WTC11 (cell line): ENCODE measurements at places on chromosomes 6 and 20.

DNA sequence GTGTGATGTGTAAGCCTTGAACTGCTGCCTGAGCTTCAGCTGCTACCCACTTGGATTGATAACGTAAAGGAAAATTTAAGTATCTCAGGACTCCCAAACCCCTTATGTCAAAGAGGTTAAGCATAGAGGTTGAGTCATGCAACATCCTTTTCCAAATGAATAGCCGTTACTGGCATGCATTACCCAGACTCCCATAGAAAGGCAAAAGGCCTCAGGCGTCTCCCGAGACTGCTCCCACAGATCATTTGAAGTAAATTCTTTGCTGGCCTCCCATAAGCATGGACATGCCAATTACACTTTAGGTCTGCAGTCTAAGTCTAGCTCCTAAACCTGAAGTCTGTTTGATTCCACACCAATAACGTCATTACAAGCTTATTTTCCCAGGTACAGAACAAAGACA is 14.7 kb downstream of the IPCEF1 start:
- peaks cover 40% of the 10 kb centered on the region for H3K4me1 ChIP-seq
- no peak for DNase-seq
- H3K27me3 ChIP-seq, result no peaks in the 10 kb centered on the region; the same call in 1 of the 2 replicates
- H3K4me3 ChIP-seq, result no peak overlapping the region

DNA sequence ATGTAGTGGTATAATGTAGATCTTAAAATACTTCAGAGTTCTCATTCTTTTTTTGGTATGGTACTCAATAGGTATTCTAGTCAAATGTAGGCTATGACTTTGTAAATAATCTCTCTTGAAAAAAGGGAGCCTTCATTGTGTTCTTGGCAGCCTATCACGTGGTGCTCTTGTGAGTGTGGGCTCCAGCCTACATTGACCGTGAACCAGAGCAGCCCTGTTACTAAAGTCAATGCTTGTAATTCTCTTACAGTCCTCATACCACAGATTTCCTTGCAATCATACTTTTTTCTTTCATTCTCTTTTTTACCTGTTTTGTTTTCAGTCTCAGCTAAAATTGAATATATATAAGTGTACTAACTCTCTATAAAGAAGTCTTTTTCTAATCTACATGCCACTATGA is 31.1 kb downstream of the ARID1B start:
- no peak overlapping the region for H3K4me3 ChIP-seq
- no peaks in the 10 kb centered on the region for H3K27me3 ChIP-seq
- H3K36me3 ChIP-seq, result peaks cover 9% of the 10 kb centered on the region
- DNase-seq, result no peak
- peaks cover 65% of the 10 kb centered on the region for H3K4me1 ChIP-seq

GRCh38 chr6:27630727-27631608 is 158.1 kb upstream of the ZNF184 start:
- peak overlapping the region; percentile 96 for H3K27ac ChIP-seq
- 0 out of 2 replicates have a peak, but pooled peaks cover 3% of the 10 kb centered on the region for H3K36me3 ChIP-seq
- peak overlapping the region; percentile 98 for H3K4me3 ChIP-seq
- H3K27me3 ChIP-seq, result peaks cover 67% of the 10 kb centered on the region
- H3K4me1 ChIP-seq, result peaks cover 6% of the 10 kb centered on the region

- no peak overlapping the region for H3K4me3 ChIP-seq
- peak overlapping the region; percentile 77 for H3K27ac ChIP-seq
- peaks cover 24% of the 10 kb centered on the region for H3K4me1 ChIP-seq
- H3K27me3 ChIP-seq, result no peaks in the 10 kb centered on the region
Measured at GRCh38 chr6:157741948-157742556, 81.0 kb upstream of the SNX9 start.

GRCh38 chr6:111564482-111564945 is 41.2 kb downstream of the TRAF3IP2 start:
- no peak for DNase-seq
- H3K4me3 ChIP-seq, result no peak overlapping the region
- H3K4me1 ChIP-seq, result peaks cover 9% of the 10 kb centered on the region
- peaks cover 41% of the 10 kb centered on the region for H3K36me3 ChIP-seq
- H3K27ac ChIP-seq, result no peak overlapping the region

DNA sequence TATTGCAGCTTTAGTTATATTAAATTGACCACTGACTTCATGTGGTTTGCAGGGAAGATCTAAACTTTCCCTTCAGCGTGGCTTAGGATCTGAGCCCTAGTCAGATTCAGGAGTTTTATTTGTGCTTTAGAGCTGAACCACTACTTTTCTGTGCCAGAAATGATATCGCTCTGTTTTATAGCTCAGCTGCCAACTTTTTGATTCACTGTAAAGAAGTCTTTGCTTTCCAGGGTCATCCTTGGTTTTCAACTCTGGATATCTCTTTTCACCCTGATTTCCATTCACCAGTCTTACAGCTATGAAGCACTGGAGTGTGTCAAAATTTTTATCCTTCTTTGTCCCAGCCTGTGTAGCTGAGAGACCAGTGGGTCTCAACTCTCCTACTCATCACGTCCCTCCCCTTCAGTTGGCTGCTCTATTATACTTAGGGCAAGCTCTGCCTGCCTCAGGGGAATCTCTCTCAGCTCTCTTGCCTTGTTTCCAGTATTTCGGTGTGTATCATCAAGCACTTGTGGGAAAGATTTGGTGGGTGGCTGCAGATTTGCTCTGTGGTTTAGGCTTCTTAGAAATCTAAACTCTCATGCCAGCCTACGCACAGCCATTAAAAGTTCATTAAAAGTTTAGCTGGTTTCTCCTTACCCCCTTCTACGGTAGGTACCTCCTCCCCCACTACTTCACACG is 425.5 kb downstream of the TENT5A start:
- no peak for DNase-seq
- no peak overlapping the region for H3K4me3 ChIP-seq
- H3K4me1 ChIP-seq, result no peaks in the 10 kb centered on the region
- no peak overlapping the region for H3K27ac ChIP-seq
- H3K36me3 ChIP-seq, result no peaks in the 10 kb centered on the region

DNA sequence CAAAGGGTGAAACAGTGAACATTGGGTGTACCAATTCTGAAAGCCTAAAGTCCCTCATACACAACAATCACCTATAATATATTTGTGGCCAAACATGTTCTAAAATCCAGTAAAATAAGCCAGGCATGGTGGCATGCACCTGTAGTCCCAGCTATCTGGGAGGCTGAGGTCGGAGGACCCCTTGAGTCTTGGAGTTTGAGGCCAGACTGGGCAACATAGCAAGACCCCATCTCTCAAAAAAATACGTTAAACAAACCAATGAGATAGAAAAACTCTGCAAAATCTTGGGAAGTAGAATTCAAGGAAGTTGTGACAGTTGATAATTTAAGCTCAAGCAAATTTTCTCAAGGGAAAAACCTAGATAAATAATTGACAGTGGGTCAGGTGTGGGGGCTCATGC is 92.6 kb downstream of the CAP2 start:
- H3K27me3 ChIP-seq, result no peaks in the 10 kb centered on the region
- peaks cover 2% of the 10 kb centered on the region for H3K36me3 ChIP-seq
- no peak for DNase-seq
- peaks cover 6% of the 10 kb centered on the region for H3K4me1 ChIP-seq

GRCh38 chr6:13669476-13669875 is 42.2 kb downstream of the RANBP9 start:
- peaks cover 44% of the 10 kb centered on the region for H3K4me1 ChIP-seq
- H3K36me3 ChIP-seq, result peaks cover 6% of the 10 kb centered on the region
- no peak overlapping the region for H3K4me3 ChIP-seq
- peak overlapping the region; percentile 69 for H3K27ac ChIP-seq
- no peak for DNase-seq

- no peak overlapping the region for H3K4me3 ChIP-seq
- no peaks in the 10 kb centered on the region for H3K27me3 ChIP-seq
- H3K4me1 ChIP-seq, result peaks cover 76% of the 10 kb centered on the region
- H3K27ac ChIP-seq, result peak overlapping the region; percentile 52
- no peak for DNase-seq
Measured at GRCh38 chr6:56746767-56747504, 104.2 kb upstream of the DST start.

DNA sequence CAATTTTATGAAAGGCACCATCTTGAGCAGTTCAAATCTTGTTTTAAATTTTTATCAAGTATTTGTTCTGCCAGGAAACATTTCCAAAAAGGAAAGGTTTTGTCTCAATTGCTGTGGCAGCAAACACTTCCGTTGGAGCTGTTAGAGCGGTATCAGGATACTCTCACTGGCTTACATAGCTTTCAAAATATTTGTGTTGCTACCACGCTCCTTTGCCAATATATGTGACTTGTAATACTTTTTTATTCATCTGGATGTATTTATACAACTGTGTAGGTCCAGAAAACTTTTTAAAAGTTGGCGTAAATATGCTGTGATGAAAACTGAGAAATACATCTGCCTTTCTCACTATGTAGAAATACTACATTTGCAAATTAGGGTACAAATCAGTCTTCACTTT is 37.8 kb upstream of the NHSL1 start:
- H3K27ac ChIP-seq, result no peak overlapping the region
- no peak overlapping the region for H3K4me3 ChIP-seq
- H3K36me3 ChIP-seq, result no peaks in the 10 kb centered on the region
- H3K27me3 ChIP-seq, result no peaks in the 10 kb centered on the region
- peaks cover 49% of the 10 kb centered on the region for H3K4me1 ChIP-seq

DNA sequence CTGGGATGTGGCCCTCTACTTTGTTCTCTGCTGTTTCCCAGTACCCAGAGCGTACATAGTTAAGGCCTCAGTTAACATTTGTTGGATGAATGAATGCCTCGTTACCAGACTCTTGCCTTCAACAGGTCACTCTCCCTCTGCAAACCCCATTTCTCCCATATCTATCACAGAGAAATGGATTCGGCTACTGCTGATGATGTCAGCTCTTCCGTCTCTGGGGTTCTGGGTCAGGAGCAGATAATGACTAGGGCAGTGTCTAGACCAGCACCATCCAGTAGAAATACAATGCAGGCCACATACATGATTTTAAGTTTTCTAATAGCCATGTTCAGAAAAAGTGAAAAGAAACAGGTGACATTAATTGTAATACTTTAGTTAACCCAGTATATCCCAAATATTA is 47.9 kb downstream of the TOX2 start:
- peaks cover 17% of the 10 kb centered on the region for H3K27me3 ChIP-seq
- no peak for DNase-seq
- H3K27ac ChIP-seq, result no peak overlapping the region
- H3K4me1 ChIP-seq, result peaks cover 32% of the 10 kb centered on the region

- H3K4me1 ChIP-seq, result peaks cover 14% of the 10 kb centered on the region
- DNase-seq, result no peak
- H3K27ac ChIP-seq, result no peak overlapping the region
- H3K36me3 ChIP-seq, result no peaks in the 10 kb centered on the region
- no peak overlapping the region for H3K4me3 ChIP-seq
Measured at GRCh38 chr20:19735446-19735845, 22.6 kb upstream of the RIN2 start.

DNA sequence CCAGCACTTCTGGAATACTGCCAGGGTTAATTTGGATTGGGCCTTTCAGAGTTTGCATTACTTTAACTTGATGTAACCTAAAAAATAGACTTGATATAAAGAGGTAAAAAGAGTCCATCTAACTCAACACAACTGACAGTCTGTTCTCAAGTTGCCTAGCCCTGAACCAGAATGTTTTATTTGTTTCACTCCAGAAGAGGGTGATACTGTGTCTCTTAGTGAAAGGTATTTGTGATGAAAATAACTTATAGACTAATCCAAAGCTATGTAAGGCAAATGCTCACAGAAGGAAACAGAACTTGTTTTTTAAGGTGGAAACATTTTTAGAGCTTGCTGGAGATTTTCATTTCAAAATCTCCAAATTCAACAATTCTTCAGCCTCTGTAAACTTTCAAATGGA is 469.1 kb upstream of the RUNX2 start:
- no peaks in the 10 kb centered on the region for H3K4me1 ChIP-seq
- DNase-seq, result no peak
- H3K4me3 ChIP-seq, result no peak overlapping the region

DNA sequence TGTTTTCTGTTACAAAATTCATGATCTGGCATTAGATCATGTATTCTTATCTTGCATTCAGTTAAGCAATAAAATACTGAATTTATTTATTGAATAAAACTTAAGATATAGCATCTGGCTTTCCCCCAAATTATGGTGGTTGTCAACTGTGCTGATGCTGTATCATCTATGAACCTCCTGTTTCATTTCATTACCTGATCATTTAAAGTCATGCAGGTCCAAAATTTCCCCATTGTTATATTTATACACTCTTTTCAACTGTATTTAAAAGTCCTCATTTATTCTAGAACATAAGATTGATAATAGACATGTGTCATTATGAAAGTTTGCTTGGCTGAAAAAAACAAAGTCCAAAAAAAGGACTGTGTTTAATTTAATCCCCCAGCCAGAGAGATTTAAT is 627.4 kb upstream of the ADGRB3 start:
- no peaks in the 10 kb centered on the region for H3K27me3 ChIP-seq
- DNase-seq, result no peak
- peaks cover 7% of the 10 kb centered on the region for H3K4me1 ChIP-seq

GRCh38 chr20:21099751-21100577 is 6.2 kb downstream of the LINC00237 start:
- H3K27me3 ChIP-seq, result peaks cover 85% of the 10 kb centered on the region
- peak overlapping the region; percentile 95 for H3K27ac ChIP-seq
- no peaks in the 10 kb centered on the region for H3K36me3 ChIP-seq
- peak overlapping the region; percentile 87 for H3K4me3 ChIP-seq

DNA sequence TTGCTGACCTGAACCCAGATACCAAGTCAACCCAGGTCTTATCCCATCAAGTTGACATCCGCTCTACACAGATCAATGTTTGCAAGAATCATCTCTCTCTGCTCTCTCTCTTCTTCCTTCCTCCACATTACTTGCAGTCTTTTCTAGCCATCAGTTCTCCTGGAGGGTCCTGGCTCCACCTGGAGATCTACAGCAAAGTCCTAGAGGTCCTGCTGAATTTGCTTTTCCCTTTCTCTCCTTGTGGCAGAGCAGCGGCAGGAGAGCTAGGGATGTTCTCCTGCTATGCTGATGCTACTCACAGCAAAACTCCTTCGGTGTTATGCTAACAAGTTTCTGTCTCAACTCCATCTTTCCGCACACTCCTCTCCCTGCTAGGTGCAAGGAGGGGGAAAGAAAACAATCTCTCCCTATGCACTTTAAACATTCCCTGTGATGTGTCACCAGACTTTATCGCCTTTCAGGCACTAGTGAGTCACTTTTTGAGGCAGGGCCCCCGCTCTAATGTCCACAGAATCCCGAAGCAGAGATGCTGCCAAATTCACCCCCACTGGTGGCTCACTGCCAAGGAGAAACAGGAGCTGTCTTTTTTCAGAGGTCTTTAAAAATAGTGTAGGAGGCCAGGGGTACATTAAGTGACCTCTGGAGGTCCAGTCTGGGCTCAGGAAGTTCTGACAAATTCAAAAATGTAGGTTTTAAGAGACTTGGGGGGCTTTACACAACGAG is 62.6 kb downstream of the FAM50B start:
- H3K4me3 ChIP-seq, result no peak overlapping the region
- no peak for DNase-seq
- H3K36me3 ChIP-seq, result peaks cover 9% of the 10 kb centered on the region

DNA sequence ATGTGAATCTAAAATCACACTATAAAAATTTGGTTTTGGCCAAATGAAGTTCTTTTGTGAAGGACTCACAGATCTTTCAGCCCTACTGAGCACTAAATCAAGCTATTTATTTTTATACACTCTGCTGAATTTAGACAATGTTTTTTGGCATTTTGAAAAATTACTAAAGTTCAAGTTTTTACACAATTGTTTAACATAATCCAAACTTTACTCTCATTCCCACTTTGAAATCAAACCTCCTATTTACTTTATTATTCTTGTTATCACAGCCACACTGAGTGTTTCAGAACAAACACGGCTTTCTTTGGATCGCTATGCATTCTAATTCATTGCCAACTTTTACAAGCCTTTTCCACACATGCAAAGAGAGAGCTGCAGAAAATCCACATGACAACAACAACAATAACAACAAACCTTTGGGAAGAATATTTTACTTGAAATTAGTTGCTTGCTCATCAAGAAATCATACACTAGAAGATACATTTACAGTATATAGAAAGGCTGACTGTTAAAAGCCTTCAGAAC is 49.1 kb upstream of the TMEM30A start:
- no peak for DNase-seq
- H3K27me3 ChIP-seq, result no peaks in the 10 kb centered on the region
- peak overlapping the region; percentile 62 for H3K4me3 ChIP-seq
- peaks cover 77% of the 10 kb centered on the region for H3K4me1 ChIP-seq
- peak overlapping the region; percentile 98 for H3K27ac ChIP-seq
